Caudate nucleus (tissue), 63 donors: ENCODE measurements at places on chromosomes 13 and 19.

- no peak for DNase-seq
Observed at GRCh38 chr13:23330356-23330755, 103.1 kb downstream of the SACS start.

DNA sequence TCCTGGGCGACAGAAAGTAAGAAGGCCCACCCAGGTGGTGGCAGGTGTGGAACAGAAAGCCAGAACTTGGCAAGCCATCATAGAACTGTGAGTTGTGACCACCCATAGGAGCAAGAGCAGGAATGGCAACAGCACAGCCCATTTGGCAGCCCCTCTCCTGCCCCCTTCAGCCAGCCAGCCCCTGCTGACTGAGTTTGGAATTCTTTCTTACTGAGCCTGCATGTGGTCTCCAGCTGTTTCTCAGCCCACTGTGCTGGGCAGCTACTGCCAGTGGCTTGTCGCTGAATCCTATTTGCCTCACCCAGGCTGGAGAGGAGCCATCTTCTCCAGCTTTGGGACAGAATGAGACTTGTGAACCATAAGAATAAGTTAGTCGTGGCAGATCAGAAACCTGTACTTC, 28.3 kb downstream of the CNMD start:
- no peak for DNase-seq

GRCh38 chr13:99425485-99426341, 75.6 kb upstream of the TM9SF2 start:
- DNase-seq = no peak

DNA sequence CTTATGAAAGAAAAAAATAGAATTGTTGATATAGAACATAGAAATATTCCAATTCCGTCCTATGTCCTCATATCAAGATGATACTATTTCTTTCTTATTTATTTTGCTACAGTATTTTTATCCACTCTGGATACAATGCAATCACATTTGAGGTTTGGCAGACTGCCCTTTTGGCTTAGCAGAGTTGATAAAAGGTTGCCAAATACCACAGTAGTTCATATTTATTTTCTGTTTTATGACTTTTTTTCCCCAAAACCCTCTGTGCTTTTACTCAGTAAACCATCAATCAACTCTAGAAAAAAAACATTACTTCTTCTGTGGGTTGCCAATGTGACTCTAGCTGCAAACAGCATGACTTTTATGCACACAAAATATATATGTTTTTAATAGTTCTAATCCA, 424.5 kb downstream of the PCDH9 start:
- no peak for DNase-seq

GRCh38 chr19:12777217-12778016, 2.1 kb upstream of the HOOK2 start:
- DNase-seq = peak; percentile 77
